ENCODE measurements at places on chromosomes 4 and X.

DNA sequence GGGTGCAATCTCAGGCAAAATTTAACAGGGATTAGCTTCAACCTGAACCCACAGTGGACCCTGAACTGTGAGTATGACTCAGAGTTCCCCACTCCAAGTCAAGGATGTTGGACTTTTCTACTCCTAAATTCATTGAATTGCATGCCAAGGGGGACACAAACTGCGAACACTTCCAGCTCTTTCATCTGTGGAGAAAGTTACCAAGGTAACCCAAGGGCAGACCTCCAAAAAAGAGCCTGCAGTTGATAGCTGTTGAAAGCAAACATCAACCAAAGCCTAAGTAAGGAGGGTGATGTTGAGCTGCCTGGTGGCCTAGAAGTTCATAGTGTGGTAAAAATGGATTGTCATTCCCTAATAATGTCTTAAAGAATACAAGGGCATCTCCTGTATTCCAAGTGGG lies 1242.9 kb downstream of the C4orf33 start:
- no peaks in the 10 kb centered on the region for H3K4me1 ChIP-seq
- no peak overlapping the region for H3K27ac ChIP-seq
- no peak for DNase-seq

GRCh38 chr4:114588305-114588704 lies 10.3 kb upstream of the UGT8 start:
- H3K36me3 ChIP-seq = no peaks in the 10 kb centered on the region
- no peak overlapping the region for H3K4me3 ChIP-seq
- H3K27me3 ChIP-seq = no peaks in the 10 kb centered on the region
- H3K4me1 ChIP-seq = no peaks in the 10 kb centered on the region
- no peak for DNase-seq

DNA sequence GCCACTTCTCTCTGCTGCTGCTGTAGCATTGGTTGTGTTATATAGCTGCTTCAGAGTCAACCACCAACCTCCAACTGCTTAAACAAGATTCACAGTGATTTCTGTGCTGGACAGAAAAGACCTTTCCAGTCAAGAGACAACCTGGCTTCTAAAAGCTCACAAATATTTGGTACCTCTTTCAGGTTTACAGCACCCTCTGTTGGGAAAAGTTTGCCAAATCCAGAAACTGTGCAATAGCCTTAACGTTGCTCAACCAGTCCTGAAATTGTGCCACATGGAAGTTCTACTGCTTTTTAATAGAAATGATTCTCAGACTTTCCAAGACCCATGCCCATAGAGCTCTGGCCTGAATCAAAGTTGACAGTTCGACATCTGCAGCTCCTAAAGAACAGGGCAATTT lies 842.1 kb upstream of the HTR2C start:
- no peak for DNase-seq
- no peaks in the 10 kb centered on the region for H3K4me1 ChIP-seq
- H3K27me3 ChIP-seq = no peaks in the 10 kb centered on the region
- H3K27ac ChIP-seq = no peak overlapping the region

GRCh38 chr4:41287852-41288251 lies 31.1 kb downstream of the UCHL1 start:
- H3K4me3 ChIP-seq = no peak overlapping the region
- H3K36me3 ChIP-seq = no peaks in the 10 kb centered on the region
- DNase-seq = no peak
- H3K27ac ChIP-seq = no peak overlapping the region
- H3K4me1 ChIP-seq = no peaks in the 10 kb centered on the region

GRCh38 chr4:24639714-24640113 lies 55.4 kb upstream of the DHX15 start:
- H3K27ac ChIP-seq = no peak overlapping the region
- H3K4me3 ChIP-seq = no peak overlapping the region
- no peak for DNase-seq
- H3K4me1 ChIP-seq = no peaks in the 10 kb centered on the region

GRCh38 chr4:654871-655463 lies 19.1 kb downstream of the ATP5ME start:
- peaks cover 70% of the 10 kb centered on the region for H3K4me1 ChIP-seq
- H3K27me3 ChIP-seq = peaks cover 35% of the 10 kb centered on the region
- no peak for DNase-seq
- no peaks in the 10 kb centered on the region for H3K36me3 ChIP-seq

DNA sequence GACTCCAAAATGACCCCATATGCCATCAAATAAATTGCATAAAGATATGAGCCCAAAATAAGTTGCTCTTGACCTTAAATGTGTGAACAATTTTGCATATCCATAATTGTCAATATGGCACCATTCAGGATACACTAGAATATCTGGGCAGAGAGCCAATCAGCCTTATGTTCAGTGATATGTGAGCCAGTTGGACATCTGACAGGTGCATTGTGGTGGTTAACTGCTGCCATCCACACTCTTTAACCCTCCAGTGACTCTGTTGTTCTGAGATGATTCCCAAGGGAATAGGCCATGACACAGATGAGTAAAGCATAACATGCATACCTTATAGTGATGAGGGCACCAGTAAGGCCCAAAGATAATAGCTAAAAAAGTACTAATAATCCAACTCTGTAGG lies 500.1 kb downstream of the PCDH18 start:
- H3K27me3 ChIP-seq = no peaks in the 10 kb centered on the region
- H3K36me3 ChIP-seq = no peaks in the 10 kb centered on the region
- H3K4me3 ChIP-seq = no peak overlapping the region
